Stimulated activated CD4-positive, alpha-beta T cell treated with anti-CD3 and anti-CD28 coated beads, Interleukin-1b, Interleukin-23, amount 100 ng/mL, for 24 hours (primary cell): ENCODE measurements at places on chromosomes 4 and X.

GRCh38 chr4:188107931-188108843, 1.2 kb downstream of the TRIML2 start:
- no peak for DNase-seq

DNA sequence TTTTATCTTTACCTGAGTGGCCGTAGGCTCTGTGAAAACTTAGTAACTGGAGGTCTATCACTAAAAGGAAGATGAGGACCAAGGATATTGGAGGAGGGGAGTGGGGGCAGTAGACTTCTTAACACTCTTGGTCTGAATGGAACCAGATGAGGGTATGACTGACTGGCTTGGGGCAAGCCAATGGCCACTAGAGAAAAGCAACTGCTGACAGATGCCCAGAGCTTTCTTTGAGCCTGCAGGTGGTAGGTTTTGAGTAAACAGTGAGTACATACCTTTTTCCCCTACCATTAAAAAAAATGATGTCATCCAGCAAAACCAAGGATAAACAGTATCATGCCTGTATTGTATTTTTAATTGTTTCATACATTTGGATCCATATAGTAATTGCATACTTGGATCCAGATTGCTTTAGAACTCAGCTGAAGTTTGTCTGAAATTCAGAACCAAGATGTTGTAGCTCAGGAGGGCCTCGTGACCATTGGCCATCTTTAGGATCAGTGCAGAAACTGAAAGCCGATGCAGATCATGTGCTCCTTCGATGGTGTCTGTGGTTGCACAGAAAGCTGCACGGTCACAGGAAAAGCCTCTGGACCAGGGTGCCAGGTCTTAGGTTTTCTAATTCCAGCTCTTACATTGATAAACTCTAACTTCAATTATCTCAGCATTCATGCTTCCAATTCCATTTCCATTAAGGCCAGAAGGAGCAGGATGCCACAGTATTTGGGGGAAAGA, 131.0 kb downstream of the PDGFRA start:
- no peak for DNase-seq

DNA sequence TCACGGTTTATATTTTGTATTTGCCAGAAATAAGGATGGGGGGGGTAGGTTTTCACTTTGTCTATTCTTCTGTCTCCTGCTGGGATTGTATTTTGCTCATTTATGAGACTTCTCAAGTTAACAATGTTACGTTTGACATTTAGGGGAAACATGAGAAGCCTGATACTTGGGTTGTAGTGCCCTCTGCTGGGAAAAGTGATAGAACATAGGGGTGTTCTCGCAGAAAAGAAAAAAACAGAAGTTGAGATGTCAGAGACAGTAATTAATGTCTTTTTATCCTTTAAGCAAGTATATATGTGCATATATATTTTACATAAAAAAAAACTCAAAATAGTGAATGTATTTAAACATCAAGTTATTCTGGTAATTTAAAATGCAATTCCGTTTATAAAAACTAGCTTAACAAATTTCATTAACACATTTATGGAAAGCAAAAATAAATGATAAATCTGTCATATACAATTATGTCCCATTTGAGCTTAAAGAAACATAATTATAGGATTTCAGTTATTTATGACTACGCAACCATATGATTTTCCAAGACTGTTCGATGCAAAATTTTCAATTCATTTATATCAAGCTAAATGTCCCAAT, 46.0 kb upstream of the TMPRSS11F start:
- peak; percentile 7 for DNase-seq

DNA sequence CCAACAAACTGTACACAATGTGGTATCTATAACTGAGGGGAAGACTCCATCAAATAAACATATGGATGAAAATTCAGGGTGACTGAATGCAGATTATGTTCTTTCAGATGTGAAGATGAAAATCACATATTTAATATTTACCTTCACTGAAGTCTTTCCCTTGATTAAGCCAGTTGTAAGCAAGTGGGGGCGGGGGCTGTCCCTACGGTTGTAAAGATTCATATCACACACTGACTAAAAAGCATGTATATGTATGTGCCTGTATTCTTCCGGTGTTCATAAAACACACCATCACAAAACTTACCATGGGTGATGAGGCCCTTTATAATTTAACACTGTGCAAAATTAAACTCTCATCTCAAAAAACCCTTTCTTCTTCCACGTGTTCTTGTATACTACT, 1.3 kb downstream of the TAB3 start:
- DNase-seq = peak; percentile 18

- DNase-seq = no peak
Measured at GRCh38 chr4:76705472-76705871, 192.5 kb downstream of the SOWAHB start.

DNA sequence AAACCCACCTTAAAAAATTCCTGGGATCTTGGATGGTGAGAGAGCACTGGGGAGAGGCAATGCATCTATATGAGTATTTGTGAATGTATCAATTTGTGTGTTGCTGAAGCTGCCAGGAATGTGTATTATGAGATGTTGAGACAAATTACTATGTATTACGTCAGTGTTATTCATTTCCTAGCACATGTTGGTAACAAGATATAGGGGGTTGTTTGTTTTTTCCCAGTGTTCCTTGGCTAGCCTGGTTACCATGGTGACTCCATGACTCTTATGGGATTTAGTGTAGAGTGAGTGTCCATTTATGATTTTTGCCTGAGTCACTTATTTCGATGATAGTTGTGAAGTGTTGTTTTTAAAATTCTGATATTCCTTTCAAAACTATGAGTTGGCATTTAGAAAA, 65.6 kb downstream of the RAB40A start:
- no peak for DNase-seq

- no peak for DNase-seq
Measured at GRCh38 chr4:99945718-99946355, 581 bp downstream of the DNAJB14 start.

GRCh38 chrX:27924261-27924660, 57.0 kb downstream of the DCAF8L1 start:
- DNase-seq = no peak

DNA sequence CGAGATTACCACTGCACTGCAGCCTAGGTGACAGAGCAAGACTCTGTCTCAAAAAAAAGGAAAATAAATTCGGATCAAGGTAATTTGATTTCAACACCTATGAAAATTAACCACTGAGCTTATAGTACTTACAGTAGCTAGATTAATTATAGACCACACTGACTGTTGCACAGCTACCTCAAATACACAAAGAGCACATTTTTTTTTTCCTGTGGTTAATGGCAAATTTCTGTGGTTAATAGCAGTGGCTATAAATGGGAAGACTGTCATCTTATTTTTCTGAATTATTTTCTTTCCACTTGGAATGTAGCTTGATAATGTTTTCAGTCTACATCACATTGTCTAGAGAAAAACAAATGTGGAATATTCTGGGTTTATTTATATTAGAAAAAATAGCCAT, 1661.6 kb upstream of the PCDH7 start:
- DNase-seq = no peak

- no peak for DNase-seq
Measured at GRCh38 chr4:87525636-87526295, 3.4 kb downstream of the SPARCL1 start.

GRCh38 chr4:145487631-145488030, 6.0 kb downstream of the SMAD1 start:
- DNase-seq = no peak

GRCh38 chrX:40063555-40063954, 34.2 kb downstream of the BCOR start:
- DNase-seq = no peak

DNA sequence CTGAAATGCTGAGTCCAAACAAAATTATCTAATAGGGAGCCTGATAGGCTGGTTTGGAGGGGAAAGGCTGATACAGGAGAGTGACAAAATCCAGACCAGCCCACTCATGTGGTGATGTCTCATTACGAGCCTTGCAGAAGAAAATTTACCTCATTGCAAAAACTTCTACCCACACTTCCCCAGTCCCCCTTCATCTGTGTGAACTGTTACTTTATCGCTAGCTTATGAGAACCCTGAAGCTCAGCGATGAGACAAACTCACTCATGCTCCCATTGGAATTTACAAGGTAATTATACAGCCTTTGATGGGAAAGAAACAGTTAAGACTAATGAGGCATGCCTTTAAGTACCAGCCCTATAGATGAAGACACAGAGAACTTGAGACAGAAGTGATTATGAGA, 76.1 kb downstream of the ARHGAP6 start:
- DNase-seq = no peak

- no peak for DNase-seq
Measured at GRCh38 chr4:165851256-165851655, 21.8 kb upstream of the TLL1 start.

DNA sequence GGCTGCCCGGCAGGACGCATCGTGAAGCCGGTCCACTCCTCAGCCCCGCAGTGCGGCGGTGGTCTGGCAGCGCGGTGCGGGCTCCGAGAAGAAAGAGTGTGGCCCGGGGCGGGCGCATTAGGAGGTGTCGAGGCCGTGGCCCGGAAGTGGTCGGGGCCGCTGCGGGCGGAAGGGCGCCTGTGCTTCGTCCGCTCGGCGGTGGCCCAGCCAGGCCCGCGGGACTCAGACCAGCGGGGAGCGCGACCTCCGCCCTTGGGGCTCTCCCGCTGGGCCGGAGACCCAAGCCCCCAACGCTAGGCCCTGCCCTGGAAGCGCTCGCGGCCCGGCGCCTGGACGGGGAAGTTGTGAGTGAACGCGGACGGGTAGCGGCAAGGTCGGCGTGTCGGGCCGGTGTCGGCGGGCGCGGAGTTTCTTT, 60.0 kb downstream of the HS3ST1 start:
- DNase-seq = no peak

- no peak for DNase-seq
Measured at GRCh38 chrX:15194146-15194545, 75.7 kb downstream of the ASB9 start.

DNA sequence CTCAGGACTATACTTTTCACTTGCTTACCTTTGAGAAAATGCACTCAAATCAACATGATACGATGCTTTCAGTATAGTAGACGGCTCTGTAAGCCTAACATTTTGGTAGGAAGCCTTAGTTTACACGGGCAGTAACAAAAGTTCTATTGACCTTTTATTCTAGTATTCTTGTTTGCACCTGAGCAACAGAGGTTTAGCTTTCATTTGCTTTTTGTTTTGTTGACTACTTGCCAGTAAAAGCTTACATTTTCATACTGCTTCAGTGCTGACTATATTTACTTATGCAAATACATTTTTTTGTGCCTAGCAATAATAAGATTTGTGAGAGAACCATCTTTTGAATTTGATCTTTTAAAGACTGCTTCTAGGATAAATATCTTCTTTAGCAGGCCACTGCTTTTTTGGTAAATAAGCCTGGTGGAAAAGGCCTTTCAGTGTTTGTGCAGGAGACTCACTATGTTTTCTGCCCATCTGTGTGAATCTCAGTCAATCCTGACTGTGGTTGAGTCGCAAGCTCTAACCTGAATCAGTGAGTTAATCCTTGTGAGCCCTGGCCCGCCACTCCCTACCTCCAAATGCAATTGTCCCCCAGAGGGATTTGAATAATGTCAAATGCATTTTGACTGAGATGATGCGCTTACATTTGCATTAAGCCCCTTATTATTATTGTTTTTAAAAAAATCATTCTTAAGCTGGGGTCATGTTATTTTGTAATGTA, 21.9 kb downstream of the FHIP1A start:
- DNase-seq = no peak

DNA sequence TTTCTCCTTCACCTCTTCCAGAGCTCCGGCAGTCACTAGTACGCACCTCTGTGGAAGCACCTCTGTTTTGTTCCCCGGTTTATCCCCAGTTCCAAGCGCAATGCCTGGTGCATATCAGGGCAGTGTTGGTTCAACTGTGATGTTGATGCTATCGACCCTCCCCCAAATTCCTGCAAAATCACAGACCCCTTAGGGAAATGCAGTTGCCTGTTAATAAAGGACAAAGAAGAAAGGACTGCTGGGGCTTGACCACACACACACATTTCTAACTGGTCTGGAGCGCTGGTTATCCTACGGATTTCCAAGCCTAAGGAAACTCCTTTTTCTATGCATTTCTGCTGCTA, 530 bp upstream of the NMU start:
- DNase-seq = no peak

GRCh38 chr4:110489901-110490508, 14.1 kb downstream of the ENPEP start:
- DNase-seq = no peak

GRCh38 chr4:26861434-26862186, 969 bp downstream of the STIM2 start:
- peak; percentile 64 for DNase-seq

GRCh38 chrX:78213331-78213730, 73.9 kb upstream of the TAF9B start:
- DNase-seq = no peak

- no peak for DNase-seq
Measured at GRCh38 chr4:93018243-93018642, 714.5 kb downstream of the GRID2 start.

- DNase-seq = no peak
Measured at GRCh38 chrX:22526339-22526738, 253.6 kb downstream of the CBLL2 start.

GRCh38 chr4:86483773-86484172, 110.3 kb upstream of the PTPN13 start:
- DNase-seq = no peak

GRCh38 chrX:10819973-10820372, 199.6 kb upstream of the MID1 start:
- DNase-seq = no peak

- no peak for DNase-seq
Measured at GRCh38 chr4:158938220-158939044, 164.4 kb upstream of the RAPGEF2 start.

- DNase-seq = no peak
Measured at GRCh38 chr4:112315446-112315845, 18.3 kb downstream of the ALPK1 start.

- no peak for DNase-seq
Measured at GRCh38 chrX:35098419-35098818, 155.8 kb downstream of the FAM47B start.

- no peak for DNase-seq
Measured at GRCh38 chr4:89535251-89535650, 227.7 kb upstream of the GPRIN3 start.

- no peak for DNase-seq
Measured at GRCh38 chr4:103802766-103803165, 83.0 kb upstream of the TACR3 start.

- no peak for DNase-seq
Measured at GRCh38 chr4:143389579-143390195, 53.0 kb downstream of the GAB1 start.
